ENCODE measurements at places on chromosomes 1 and 21.

DNA sequence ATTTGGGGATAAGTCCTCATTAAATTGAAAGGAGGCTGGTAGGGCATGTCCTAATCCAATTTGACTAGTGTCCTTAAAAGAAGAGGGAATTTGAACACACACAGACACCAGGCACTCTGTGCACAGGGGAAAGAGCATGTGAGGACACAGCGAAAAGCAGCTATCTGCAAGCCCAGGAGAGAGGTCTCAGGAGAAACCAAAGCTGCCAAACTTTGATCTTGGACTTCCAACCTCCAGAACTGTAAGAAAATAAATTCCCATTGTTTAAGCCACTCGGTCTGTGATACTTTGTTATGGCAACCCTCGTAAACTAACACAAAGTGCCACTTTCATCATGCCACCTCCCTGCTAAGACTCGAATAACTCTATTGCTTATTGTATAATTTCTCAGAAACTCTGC, 13.8 kb downstream of the PLA2G4A start:
- DNase-seq = no peak

- DNase-seq = no peak
Observed at GRCh38 chr1:168407832-168408538, 127.3 kb downstream of the TBX19 start.

DNA sequence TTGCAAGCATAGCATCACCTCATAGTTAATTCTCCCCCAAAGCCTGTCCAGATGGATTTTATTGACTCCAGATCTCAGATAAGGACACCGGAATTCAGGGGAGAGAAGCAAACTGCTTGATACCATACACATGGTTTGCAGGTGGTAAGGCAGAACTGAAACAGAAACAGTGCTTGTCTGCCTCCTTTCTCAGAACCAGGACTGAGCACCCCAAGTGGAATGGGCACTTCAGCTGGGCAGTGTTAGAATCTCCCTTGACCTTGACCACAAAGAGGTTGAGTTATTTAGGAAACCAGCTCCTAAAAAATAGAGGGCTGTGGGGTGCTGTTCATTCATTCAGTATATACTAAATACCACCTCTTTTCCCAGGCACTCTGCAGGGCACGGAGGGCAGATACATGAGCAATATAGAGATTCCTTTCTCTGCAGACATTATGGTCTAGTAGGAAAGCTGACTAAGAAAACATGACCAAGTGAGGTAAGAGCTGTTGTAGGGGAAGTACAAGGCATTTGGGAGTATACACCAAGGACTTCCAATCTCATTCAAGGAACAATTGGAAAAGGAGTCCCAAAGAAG, 185.2 kb downstream of the C1orf94 start:
- no peak for DNase-seq

DNA sequence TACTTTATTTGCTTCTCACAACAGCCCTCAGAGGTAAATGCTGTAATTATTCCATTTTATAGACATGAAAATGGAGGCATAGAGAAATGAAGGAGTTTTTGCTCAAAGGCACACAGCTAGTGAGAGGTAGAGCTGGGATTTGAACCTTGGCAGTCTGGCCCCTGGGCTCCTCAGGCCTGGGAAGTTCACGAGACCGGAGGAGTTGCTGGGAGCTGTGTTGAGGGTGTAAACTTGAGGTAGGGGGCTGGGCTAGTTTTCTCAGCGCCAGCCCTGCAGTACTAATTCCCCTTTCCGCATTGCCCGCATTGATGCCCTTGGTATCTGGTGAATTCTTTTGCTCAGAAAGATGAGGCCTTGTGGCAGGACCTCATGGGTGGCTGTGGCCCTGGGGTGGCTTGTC, 73.3 kb downstream of the PTPRU start:
- DNase-seq = no peak

DNA sequence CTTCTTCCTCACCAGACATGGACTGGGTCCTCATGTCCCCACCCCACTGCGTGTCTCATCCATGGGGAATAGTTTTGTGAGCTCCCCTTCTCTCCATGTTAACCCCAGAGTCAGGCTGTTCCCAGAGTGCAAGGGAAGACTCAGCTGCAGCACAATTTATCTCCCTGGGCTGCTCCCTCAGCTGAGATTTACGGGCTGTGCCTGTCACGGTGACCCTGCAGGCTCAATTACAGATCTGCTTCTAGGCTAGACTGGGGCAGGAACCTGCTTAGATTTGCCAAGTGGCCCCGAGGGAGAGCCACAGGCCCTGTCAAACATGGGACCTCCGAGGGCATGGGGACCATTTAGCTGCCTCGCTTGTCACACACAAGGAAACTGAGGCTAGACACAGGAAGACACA, 37.8 kb downstream of the CDCP2 start:
- DNase-seq = no peak

Measured in stimulated activated CD4-positive, alpha-beta T cell treated with anti-CD3 and anti-CD28 coated beads, Interleukin-1b, Interleukin-23, amount 100 ng/mL, for 24 hours (primary cell).